ENCODE measurements at places on chromosomes 2 and 18.
A peak's percentile ranks its signal among the peaks of the same experiment; 100 is the strongest.

- DNase-seq: no peak
These were observed 300.3 kb upstream of the GULP1 start for GRCh38 chr2:187991389-187991788.

- no peak for DNase-seq
These were observed 109.4 kb upstream of the SERTAD2 start for GRCh38 chr2:64763126-64763525.

GRCh38 chr2:237744613-237745249 is 53.8 kb upstream of the RBM44 start:
- peak; percentile 63 for DNase-seq

- DNase-seq: no peak
These were observed 72.7 kb upstream of the CCDC68 start for GRCh38 chr18:55031979-55032378.

- no peak for DNase-seq
These were observed 99.4 kb upstream of the PID1 start for GRCh38 chr2:229370509-229370908.

DNA sequence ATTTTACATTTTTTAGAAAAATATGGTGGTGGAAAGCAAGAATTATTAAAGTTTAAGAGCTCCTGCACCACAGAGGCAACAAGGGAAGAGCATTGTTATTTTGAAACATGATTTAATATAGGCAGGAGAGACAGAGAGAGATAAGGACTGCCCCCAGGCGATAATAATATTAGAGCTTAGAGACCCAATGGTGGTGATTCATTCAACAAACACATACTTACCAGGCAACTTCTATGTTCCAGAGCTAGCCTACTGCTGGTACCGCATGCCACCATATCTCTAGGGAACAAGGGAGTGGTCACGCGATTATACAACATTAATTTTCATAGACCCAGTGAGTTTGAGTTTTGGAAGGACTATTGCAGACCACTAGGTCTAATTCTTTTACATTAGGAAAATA is 327.8 kb upstream of the SOX11 start:
- no peak for DNase-seq
